ENCODE measurements at places on chromosomes 3 and 15.

GRCh38 chr3:45777111-45777745 is 19.1 kb downstream of the SLC6A20 start:
- no peak for DNase-seq

DNA sequence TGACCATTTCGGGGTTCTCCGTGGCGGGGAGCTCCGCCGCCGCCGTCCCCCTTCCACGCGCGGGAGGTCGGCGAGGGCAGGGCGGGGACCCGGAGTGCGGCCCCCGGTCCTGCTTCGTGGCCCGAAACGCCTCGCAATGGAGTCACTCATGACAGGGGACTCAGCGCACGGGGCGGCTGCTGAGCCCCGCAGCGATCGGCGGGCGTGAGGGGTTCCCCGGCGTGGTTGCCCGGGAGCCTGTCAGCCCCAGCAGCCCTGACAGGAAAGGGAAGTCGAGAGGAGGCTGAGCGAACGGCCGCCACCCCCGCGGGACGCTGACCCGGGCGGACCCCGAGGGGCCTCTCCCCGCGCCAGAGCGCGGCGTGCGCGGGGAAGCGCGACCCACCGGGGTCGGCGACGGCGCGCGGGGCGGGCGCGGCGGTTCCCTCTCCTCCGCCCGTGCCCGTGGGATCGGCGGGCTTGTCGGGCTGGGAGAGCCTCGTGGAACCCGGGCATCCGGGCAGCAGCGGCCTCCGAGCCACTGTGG is 564 bp upstream of the PIGZ start:
- DNase-seq = no peak

- no peak for DNase-seq
Measured at GRCh38 chr15:60235951-60236710, 161.7 kb downstream of the ANXA2 start.

- DNase-seq = no peak
Measured at GRCh38 chr3:37731895-37732294, 129.8 kb upstream of the CTDSPL start.

- DNase-seq = no peak
Measured at GRCh38 chr3:141051443-141052200, 475 bp downstream of the SPSB4 start.

DNA sequence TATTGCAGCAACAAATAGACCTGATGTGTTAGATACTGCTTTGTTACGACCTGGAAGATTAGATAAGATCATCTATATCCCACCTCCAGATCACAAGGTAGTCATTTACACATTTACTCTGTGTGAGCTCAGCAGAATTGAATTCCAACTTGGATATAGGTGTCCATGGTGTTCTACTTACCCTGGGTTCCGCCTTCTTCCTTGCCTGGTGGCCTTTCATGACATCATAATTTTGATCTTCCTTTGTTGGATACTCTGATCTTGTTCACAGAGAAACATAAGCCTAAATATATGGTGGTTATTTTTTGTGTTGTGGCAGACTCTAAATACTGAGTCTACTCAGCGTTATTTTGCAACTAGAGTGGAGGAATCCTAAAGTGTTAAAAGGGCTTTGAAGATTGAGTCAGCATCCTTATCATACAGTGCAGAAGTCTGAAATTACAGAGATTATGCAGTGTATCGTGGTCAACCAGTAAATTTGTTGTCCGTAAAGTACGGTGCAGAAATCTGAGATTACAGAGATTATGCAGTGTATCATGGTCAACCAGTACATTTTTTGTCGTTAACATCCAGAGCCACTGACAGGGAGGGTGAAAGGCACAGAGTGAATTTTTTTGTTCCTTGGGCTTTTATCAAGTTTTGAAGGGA is 39.1 kb upstream of the GATM start:
- DNase-seq = no peak

DNA sequence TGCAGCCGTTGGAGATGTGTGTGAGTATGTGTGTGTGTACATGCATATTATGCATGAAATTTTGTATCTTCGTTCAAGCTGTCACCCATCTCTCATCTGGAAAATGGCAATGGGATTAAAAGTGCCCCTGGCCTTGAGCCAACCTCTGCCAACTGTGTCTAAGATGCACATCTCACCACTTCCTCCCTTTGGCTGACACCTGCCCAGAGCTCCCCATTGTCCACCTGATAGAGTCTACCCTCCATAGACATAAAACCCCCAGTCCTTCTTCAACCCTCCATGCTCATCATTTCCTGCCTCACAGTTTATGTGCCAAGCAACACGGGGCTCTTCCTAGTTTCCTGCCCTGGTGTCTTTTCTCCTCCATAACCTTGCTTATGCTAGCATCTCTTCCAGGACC is 187.5 kb upstream of the HES1 start:
- no peak for DNase-seq

GRCh38 chr3:180000500-180000899 is 36.2 kb downstream of the PEX5L start:
- no peak for DNase-seq

GRCh38 chr3:132351222-132351806 is 34.1 kb downstream of the ACP3 start:
- no peak for DNase-seq

- DNase-seq = no peak
Measured at GRCh38 chr15:72616491-72617210, 37.8 kb upstream of the GOLGA6B start.

- DNase-seq = no peak
Measured at GRCh38 chr3:170606675-170607074, 20.8 kb upstream of the SLC7A14 start.

DNA sequence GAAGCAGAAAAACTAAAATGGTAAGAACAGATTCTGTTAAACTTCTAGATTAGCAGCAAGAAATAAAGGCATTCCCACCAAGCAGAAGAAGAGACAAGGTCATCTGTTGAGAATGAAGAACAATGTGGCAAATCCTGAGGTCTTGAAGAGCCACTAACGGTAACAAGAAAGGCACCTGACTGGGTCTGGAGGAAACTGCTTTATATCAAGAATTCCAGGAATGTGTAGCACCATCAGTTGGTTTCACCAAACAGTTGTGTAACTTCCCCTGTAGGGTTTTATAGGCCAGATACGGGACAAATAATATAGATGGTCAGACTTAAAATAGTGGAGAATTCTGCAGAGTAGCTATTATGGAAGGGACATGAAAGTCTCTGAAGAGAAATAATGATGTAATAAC is 57.3 kb downstream of the ACAP2 start:
- DNase-seq = no peak

GRCh38 chr15:45790325-45790943 is 155.6 kb downstream of the SQOR start:
- no peak for DNase-seq

- no peak for DNase-seq
Measured at GRCh38 chr3:100443690-100444089, 42.4 kb downstream of the LNP1 start.

DNA sequence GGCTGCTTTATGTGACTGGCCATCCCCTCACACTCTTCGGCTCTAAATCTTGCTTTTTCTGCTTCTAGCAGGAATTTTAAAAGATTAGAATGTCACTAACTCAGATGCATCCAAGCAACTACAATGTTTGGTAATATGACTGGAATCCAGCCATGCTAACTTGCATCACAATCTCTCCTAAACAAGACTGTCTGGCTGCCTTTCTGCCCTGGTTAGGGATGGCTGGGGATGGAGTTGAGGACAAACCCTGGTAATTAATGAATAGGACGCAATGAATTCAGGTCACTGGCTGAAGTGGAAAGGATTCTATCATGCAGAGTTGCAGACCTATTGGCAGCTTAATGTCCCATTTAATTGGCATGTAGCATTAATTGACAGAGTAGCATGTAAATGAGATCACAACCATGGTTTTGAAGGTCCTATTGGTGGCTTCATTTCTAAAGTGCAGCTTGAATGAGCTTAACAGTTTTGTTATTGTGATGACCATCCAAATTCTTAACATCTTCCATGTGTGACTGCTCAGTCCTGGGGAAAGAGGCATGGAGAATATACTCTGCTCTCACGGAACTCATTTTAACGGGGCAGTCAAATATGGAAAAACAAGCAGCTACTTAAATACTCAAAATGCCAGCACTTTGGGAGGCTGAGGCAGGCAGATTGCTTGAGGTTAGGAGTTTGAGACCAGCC is 21.7 kb downstream of the NMNAT3 start:
- DNase-seq = no peak

DNA sequence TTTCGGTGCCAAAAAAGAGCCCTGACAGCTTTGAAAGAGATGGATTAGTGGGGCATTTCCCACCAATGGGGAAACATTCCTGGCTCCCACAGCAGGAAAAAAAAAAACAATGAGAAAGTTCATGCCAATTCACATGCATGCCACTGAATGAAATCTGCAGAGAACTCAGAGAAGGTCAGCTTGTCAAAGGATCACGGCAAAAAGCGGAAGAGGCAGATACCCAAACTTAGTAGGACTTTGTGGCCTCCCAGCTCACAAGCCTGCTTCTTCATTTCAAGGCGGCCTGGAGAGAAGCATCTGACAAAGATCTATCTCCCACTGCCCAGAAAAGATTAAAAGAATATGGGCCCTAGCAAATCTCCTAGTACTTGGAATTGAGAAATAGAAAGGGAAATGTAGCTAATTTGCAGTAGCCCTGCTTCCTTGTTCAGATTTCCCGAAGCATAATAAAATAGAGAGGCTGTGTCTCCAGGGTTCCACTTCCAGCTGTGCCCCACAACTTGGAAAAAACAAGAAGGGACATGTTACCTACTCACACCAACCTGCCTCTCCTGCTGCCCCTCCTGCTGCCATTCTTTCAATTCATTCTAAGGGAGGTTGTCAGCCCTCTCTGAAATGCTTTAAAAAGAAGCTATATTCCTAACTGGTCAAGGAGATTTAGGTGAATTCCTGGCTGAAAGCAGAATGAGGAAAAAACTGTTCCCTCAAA is 170.4 kb downstream of the FHIT start:
- DNase-seq = no peak

- no peak for DNase-seq
Measured at GRCh38 chr3:15356176-15356575, 23.8 kb upstream of the SH3BP5 start.

- DNase-seq = no peak
Measured at GRCh38 chr3:134007819-134008218, 21.9 kb downstream of the SLCO2A1 start.

- DNase-seq = no peak
Measured at GRCh38 chr3:89702404-89702803, 595.0 kb downstream of the EPHA3 start.

GRCh38 chr3:120477781-120478180 is 27.0 kb upstream of the FSTL1 start:
- no peak for DNase-seq

- no peak for DNase-seq
Measured at GRCh38 chr15:52481915-52482314, 46.8 kb downstream of the MYO5A start.

DNA sequence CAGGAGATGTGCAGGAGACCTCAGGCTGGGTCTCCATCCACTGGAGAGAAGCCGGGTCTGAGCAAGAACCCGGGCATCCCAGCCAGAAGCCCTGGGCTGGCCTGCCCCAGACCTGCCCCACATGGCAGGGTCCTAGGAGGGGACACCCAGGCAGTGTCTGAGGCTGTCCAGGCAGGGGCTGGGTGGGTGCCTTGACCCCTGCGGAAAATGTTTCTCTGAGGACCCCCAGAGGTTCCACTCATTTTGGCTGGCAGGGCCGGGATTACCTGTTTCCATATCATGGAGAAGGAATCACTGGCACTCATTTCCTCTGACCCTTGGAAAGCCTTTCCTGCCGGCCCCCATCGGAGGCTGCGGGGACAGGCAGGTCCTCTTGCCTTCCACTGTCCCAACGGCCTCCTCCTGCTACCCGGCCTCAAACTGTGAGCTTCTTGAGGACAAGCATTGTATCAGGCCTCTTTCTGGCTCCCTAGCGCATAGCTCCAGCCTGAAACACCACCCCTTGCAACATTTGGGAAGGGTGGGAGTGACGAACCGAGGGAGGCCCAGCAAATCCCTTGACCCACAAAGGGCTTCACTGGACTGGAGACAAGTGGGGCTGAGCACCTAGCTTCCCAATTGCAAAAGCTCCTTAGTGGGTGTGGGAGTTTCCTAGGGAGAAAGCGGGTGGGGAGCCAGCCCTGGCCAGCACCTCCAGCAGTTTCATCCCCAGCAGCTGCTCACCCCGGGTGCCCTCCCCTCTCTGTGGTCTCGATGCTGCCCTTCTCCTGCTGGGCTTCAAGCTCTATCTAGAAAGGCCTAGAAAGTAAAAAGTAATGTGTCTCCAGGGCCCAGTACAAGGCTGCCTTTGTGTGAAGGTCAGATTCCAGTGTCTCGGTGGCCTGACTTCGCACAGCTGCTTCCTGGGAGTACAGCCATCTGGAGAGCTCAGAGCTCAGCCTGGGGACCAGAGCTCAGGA is 29.7 kb downstream of the ACSBG1 start:
- DNase-seq = no peak

- no peak for DNase-seq
Measured at GRCh38 chr3:138405486-138405885, 28.9 kb upstream of the ESYT3 start.

DNA sequence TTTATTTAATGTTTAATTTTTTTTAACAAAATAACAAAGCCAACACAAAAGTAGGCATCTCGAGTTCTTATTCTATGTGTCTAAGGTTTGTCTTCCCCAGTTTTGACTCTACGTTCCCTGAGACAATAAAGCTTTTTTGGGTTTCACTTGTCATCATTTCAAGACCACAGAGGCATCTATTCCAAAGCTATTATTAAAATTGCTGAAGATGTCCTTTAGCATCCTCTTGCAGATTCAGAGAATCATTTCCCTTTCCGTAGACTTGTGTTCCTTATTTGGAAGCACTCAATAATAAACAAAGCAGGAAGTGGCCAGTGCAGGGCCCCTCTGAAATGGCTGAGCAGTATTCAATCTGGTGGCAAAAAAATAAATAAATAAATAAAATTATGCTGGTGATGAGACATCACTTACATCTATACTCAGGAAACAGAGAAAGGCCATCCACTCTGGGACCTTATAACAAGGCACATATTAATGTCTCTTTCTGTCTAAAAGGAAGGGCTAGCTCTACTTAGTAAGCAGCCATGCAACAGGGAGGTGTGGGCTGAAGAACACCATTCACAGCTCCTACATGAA is 362.3 kb downstream of the WDR72 start:
- no peak for DNase-seq

DNA sequence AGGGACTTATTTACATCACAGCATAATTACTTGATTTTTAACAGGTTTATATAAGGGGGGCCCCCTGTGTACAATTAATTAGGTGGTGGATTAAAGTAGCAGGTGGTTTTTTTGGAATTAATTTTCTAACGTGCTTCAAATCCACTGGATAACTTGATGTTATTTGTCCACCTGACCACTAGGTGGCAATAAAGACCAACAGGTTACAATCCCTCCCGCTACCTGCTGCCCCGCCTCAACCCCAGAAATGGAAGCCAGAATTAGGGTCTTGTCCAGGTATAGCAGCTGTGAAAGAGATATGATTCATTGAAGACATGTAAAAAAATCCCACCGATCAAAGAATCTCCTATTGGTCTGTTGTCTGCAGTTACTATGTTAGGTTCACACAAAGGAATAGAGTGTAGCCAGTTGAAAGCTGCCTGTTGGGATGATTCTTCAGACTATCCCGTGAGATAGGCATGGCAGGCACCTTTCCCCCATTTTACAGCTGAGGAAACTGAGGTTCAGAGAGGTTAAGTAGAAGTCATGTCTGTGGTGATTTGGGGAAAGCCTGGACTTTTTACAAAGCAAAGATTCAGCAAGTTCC is 44.0 kb downstream of the MFSD1 start:
- no peak for DNase-seq

Measured in activated CD4-positive, CD25-positive, alpha-beta regulatory T cell (primary cell).